ENCODE measurements at places on chromosomes 13 and 19.

- DNase-seq: no peak
These were observed 17.1 kb upstream of the WASF3 start for GRCh38 chr13:26540334-26540733.

DNA sequence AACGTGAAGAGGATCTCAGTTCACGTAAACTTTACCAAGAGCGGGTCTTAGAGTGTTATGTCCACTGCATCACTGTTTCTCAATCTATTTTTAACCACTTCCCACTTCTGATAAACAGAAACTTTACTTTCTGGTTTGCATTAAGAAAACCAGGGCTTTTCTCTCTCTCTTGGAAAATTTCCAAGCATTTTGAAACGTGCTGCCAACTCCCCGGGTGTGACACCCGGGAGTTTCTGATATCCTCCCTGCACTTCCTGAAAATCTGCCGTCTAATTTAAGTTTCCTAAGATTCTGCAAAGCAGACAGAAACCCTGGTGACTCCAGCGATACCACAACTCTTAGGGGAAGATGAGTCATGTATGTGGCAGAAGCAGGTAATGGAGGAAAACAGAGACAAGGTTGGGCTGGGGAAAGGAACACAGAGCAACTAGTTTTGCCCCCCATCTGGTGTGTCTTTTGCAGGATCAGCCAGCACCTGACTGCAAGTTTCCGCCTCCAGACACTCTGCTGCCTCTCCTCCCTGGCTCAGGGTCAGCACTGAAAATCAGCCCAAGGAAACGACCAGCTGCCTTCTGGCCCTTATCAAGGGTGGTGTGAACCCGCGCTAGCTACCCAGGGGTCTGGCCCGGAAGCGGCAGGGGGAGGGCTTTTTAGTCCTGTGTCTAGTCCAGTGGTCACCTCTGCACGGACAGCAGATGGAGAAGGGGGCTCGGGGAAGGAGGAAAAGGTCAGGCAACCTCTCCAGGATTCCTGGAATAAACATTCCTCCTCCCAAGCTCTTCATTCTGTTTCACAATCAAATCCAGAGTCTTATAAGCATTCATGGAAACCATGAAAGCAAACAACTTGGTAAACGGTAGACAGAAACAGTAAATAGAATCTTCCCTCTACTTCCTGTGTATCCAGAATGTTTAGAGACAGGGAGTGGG, 11.3 kb upstream of the FFAR2 start:
- DNase-seq: peak; percentile 55

GRCh38 chr13:41631296-41631965, 174.1 kb downstream of the RGCC start:
- no peak for DNase-seq

DNA sequence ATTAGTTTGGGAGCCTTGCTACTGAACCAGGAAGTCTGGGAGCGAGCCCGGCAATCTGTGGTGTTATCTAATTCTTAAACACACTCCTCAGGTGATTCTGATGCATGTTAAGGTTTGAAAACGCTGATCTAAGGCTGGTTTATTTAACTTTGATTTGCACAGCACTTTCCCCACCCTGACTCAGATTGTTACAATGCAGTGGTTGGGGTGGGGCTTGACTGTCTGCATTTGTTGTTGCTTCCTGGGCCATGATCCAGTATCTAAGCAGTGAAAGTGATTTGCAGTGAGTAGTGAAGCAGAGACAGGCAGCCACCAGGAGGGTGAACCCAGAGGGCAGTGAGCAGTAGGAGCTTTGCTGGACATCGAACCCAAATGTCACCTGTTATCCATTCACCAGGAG, 81.6 kb upstream of the ARGLU1 start:
- peak; percentile 78 for DNase-seq

- no peak for DNase-seq
These were observed 572 bp downstream of the SHISA2 start for GRCh38 chr13:26051231-26051656.

- DNase-seq: no peak
These were observed 271.7 kb upstream of the EDNRB start for GRCh38 chr13:78190296-78190695.

DNA sequence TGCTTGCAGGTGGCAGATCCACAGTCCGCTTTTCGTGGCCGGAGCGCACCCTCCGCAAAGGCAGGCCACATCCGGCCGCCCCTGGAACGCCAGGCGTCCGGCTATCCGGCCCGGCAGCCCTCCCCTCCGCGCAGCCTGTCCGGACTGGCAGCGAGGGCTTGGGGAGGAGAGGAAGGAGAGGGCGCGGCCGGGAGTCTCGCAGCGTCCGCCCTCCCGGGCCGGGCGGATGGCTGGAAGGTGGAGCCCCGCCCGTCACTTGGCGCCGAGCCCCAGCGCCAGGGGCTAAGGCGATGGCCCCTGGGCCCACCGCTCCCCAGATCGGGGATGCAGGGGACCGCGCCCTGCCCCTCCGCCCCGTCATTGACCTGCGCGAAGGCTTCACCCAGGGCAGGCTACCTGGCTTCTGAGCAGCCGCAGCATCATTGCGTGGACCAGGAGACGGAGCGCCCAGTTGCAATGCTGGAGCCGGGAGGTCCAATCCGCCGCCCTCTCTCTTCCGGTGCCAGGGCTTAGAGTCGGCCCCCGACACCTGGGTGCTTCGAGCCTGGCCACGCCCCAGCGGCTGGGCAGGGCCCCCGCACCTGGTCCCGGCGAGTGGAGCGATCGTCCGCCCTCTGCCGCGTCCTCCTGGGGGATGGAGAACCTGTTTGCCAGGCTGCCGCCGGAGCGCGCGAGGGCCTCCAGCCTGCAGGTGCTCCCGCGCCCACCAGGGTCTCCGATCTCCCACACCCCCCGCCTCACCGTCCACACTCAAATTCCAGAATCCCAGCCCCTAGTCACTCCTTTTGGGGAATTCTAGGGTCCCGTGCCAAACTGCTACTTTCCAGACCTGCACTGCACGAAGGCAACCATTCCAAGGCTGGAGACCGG, at the start of gene FUT1:
TSS of gene FUT1 (minus strand) at position 146 of the 870 bp plus-strand sequence. CDS start 1,360 bp downstream, outside the sequence.
- DNase-seq: peak; percentile 73

DNA sequence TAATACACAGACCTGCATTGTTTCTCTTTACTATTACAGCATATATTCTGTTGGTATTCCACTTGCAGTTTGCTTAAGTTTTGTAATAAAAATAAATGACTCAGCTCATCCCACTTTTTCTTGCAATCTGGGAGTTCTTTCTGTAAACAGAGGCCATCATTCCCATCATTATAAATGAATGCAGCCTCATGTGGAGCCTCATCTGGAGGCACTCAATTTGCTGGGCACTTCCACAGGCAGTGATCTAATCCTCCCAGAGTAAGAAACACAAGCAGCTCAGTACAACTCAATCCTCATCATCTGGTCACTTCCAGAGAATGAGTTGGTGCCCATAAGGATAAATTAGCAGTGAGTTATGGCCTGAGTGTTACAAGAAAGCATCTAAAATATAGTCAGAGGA, 2801.9 kb downstream of the PCDH9 start:
- DNase-seq: no peak

- DNase-seq: no peak
These were observed 33.1 kb upstream of the ZNF536 start for GRCh38 chr19:30338878-30339623.

GRCh38 chr19:18338541-18338940, 1.9 kb upstream of the PGPEP1 start:
- DNase-seq: no peak

DNA sequence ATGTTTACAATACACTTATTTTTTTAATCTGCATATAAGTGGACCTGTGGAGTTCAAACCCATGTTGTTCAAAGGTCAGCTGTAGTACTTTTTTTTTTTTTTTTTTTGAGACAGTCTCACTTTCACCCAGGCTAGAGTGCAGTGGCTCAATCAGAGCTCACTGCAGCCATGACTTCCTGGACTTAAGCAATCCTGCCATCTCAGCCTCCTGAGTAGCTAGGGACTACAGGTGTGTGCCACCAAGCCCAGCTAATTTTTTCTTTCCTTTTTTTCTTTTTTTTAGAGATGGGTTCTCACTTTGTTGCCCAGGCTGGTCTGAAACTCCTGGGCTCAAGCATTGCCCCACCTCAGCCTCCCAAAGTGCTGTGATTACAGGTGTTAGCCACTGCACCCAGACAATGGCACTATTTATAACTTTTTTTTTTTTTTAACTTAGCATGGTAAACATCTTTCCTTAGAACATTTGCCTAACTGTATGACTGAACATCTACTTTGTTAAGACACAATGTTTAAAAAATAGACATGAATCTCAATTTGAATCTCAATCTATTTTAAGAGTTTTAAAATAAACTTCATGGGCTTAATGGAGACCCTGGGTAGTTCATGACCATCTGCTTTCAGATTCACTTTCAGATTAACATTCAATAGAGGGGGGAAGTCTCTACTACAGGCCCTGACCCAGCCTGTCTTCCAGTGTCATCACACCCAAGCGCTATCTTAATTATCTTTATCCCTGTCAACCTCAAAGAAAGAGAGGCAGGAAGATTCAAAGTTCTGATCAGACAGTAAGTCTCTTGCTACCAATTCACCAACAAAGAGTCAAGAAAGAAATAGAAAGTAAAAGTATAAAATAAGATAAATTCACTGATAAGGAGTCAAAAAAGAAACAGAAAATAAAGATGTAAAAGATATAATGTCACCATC, 97.7 kb upstream of the DOCK9 start:
- DNase-seq: no peak

DNA sequence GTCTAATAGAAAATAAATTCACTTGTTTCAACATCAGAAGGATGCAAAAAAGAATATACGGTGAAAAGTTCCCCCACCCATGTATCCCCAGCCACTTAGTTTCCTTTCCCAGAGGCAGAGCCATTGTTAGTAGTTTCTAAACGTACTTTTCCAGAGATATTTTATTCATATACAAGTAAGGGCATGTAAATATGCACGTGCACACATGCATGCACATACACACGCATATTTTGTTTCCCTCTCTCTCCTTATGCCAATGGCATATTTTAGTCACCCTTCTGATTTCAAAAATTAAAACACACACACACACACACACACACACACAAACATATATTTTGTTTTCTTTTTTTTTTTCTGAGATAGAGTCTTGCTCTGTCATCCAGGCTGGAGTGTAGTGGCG, 147.4 kb downstream of the PDS5B start:
- DNase-seq: no peak

DNA sequence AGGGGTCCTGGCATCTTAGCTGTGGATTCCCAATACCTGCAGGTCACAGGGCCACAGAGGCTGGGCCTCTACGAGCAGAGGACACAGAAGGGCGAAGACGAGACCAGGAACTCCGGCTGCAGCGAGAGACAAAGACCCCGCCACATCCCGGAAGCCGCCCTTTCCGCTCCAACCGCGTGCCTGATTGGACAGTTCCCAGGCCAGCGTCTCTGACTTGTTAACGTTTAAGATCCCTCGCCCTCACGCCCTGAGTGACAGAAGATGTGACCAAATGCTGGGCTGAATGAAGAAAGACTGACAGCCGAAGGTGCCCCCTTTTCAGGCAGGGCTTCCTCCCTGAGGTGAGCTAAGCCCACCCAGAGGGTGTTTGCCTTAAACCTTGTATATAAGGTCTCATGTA, at the start of gene ZNF98:
TSS of gene ZNF98 (minus strand) at position 136 of the 400 bp plus-strand sequence. CDS start at position 14, 122 bp downstream.
- no peak for DNase-seq

DNA sequence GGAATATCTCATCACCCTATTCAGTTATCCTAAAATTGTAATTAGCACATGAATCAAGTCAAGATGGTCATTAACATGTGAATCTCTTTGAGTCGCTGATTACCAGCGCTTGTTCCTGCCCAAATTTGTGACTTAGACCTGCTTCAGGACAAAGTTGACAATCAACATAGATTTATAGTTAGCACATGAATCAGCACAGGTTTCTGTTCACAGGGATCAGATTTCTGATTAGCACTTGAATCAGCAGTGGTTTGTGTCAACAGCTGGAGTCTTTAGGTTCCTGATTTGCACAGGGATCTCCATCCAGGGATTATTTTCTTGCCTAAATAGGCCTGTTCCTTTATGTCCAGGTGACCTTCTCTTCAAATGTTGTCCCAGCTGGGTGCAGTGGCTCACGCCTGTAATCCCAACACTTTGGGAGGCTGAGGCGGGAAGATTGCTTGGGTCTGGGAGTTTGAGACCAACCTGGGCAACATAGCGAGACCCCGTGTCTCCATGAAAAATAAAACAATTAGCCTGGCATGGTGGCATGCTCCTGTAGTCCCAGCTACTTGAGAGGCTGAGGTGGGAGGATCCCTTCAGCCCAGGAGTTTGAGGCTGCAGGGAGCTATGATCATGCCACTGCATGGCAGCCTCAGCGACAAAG, 3.8 kb upstream of the LRFN3 start:
- DNase-seq: no peak

GRCh38 chr13:109816808-109817203, 30.4 kb upstream of the IRS2 start:
- DNase-seq: no peak

- DNase-seq: no peak
These were observed 38.3 kb upstream of the KCTD4 start for GRCh38 chr13:45238945-45239795.

DNA sequence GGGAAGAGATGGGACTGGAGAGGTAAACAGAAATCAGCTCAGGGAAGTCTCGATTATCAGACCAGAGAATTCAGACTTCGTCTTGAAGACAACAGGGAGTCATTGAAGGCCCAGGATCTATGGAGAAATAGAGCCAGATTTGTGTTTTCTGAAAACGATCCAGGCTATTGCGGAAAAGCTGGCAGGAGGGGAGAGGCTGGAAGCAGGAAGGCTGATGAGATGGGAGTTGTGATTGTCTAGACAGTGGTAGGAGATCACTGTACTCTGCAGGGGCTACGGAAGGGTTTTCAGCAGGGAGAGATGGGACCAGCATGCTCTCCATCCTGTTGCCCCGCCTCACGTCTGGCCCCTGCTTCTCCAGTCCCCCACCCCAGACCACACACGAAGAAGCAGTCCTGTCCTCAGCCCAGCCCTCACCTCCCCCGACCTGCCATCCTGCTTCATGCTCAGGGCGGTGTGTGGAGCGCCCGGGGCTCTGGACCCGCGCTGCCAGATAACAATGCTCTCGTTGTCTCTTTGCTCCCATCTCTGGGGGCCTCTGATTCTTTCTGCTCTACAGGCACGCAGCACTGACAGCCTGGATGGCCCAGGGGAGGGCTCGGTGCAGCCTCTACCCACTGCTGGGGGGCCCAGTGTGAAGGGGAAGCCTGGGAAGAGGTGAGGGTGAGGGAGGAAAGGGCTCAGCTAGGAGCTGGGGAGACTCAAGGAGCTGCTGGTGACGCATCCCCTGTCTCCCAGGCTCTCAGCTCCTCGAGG, 1.9 kb downstream of the ARHGAP33 start:
- no peak for DNase-seq

DNA sequence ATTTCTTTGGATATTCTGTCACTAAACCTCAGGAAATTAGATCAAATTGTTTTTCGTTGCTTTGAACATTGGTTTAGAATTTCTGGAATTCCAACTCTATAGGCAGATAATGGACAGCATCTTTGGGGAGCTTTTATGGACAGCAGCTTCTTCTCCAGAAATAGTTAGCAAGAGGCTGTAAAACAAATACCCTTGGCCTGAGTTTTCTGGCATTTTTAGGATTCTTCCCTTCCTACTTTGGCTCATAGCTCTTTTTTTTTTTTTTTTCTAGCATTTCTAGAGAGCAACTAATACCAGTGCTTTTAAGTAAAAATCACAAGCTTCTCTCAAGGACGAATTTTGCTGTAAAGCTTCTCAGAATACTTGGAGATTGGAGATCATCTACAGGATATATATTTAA, 169.8 kb upstream of the SPRY2 start:
- no peak for DNase-seq

GRCh38 chr13:20418953-20419352, 106.7 kb downstream of the CRYL1 start:
- DNase-seq: no peak

- DNase-seq: no peak
These were observed 3.7 kb downstream of the ZNF85 start for GRCh38 chr19:20926796-20927195.

Measured in colonic mucosa (tissue), 4 donors.